ENCODE measurements at places on chromosomes 6 and 20.

DNA sequence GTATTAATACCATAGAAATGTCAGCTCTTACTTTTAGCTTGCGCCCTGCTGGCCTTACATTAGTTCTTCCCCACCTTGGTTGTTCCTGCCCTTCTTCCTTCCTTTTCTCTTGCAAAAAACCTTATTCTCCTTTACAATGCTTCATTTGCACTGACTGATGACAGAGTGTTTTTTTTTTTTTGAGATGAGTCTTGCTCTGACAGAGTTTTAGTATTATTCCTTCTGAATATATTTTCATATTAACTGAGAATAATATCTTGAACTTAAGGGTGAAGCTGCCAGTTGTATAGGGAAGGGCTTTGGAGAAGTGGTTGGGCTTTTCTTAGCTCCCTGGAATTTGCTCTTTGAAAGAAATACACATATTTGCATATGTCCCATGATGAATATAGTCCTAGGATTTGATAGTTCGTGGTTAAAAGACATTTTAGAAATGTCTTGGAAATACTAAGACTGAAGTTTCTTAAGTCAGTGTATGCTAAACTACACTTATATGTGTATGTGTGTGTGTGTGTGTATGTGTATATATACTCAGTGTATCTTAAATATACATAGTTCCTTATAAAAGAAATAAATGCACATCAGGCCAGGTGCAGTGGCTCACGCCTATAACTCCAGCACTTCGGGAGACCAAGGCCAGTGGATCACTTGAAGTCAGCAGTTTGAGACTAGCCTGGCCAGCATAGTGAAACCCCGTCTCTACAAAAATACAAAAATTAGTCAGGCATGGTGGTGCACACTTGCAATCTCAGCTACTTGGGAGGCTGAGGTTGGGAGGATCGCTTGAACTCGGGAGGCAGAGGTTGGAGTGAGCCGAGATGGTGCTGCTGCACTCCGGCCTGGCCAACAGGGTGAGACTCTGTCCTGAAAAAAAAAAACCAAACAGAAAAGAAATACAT, 216.1 kb upstream of the MYLIP start:
- no peak for DNase-seq

GRCh38 chr20:1819311-1820137, 75.7 kb upstream of the SIRPA start:
- no peak for DNase-seq

DNA sequence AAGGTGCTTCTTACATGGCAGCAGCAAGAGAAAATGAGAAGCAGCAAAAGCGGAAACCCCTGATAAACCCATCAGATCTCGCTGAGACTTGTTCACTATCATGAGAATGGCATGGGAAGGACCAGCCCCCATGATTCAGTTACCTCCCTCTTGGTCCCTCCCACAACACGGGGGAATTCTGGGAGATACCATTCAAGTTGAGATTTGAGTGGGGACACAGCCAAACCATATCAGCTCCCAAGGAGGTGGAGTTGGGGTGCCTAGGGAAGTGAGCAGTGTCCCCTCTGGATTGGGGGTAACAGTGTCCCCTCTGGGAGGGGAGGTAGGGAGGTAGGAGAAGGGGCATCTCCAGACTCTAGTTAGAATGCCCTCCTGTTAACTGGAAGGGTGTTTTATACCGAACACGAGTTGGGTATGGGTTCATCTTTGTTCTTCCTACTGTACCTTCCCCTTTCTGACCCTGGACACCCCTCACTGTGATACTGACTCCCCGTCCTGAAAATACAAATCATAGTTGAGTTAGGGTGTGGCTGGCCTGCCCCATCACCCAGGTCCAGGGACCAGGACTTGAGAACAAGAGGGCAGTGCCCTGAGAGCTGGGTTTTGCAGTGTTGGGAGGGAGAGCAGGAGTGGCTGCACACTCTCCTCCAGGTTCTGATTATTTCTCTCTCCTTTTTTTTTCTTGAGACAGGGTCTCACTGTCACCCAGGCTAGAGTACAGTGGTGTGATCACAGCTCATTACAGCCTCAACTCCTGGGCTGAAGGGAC, 62.0 kb downstream of the EFCAB8 start:
- no peak for DNase-seq

GRCh38 chr6:152637296-152638047, at the start of gene SYNE1:
Gene SYNE1, minus strand, starts transcription at chr6:152637362. Its CDS starts 9,031 bp downstream, at chr6:152628331.
- no peak for DNase-seq

GRCh38 chr20:23356203-23356602, 5.6 kb downstream of the NXT1 start:
- no peak for DNase-seq

DNA sequence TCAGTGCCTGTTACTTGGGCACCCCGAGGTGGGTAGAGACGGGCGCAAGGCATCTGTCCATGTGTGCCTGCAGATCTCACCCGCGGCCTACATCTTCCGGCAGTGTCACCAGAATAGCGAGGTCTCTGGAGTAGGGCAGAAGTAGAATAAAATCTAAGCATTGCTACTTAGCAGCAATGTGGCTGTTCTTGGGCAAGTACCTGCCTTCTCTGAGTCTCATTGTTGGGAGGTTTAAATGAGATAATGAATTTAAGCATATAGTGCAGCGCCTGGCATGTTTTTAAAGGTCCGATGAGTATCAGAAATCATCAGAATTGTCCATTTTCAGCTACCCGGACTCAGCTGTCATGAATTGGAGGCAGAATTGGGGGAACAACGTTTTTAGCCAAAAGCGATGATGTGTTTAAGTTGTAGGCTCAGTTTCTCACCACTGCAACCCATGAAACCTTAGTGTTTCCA, 800 bp downstream of the ABCC10 start:
- no peak for DNase-seq

GRCh38 chr20:48019496-48019895, 234.2 kb upstream of the SULF2 start:
- DNase-seq = no peak

- no peak for DNase-seq
These were observed 970.9 kb downstream of the TBC1D32 start for GRCh38 chr6:120363429-120363828.

GRCh38 chr6:13811627-13812358, 2.6 kb downstream of the MCUR1 start:
- DNase-seq = no peak

DNA sequence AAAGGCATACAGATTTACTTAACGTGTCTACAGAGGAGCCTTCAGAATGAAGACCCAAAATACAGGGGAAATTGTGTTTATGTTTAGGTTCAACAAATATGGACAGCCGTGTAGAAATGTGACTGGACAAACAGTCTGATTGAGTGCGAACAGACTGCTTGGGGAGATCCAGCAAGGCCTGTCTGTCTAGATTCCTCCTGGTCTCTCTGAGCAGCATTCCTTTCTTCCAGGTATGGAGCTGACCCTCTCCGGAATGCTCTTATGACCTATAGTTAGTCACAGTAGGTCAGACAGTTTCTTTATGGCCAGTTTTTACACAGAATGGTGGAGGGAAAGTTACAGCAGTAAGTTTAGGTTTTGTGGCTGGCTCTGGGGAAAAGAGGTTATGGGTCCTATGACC, 9.0 kb downstream of the RIN2 start:
- no peak for DNase-seq

DNA sequence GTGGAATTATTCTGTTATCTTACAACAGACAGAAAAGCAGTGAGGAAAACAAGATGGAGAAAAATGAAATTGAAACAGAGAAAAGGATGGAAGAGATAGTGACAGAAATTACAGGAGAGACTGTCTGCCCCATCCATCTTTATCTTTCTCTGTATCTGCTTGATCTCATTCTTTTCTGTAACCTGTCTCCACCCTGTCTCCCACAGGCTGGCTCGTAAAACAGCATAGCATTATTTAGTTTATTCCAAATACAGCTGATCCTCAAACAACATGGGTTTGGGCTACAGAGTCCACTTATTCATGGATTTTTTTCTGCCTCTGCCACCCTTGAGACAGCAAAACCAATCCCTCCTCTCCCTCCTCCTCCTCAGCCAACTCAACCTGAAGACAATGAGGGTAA, 482.3 kb upstream of the JARID2 start:
- no peak for DNase-seq

- no peak for DNase-seq
These were observed 93.6 kb downstream of the KHDC1L start for GRCh38 chr6:73131706-73132105.

GRCh38 chr20:9467995-9468394, 46.4 kb upstream of the LAMP5 start:
- no peak for DNase-seq

- no peak for DNase-seq
These were observed 116.1 kb upstream of the INSM1 start for GRCh38 chr20:20251836-20252235.

DNA sequence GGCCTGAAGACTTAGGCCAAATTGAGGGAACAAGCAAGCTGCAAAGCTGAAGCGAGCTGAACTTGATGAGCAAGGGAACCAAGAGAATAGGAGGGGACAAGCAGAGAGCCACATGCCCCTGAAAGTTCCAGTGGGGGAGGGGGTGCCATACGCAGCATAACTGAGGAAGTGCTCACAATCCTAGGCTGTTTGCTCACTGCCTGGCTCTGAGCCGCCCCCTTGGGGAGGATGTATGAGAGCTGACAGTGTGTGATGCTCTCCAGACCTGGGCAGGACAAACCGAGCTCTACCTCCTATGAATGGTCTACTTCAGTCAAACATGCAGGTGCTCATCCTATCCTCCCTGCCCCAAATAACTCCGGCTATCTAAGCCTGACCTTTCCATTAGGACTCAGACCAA, 52.1 kb downstream of the FAXC start:
- no peak for DNase-seq

GRCh38 chr20:23050076-23050838, 785 bp upstream of the THBD start:
- no peak for DNase-seq

GRCh38 chr6:133418108-133418507, 177.0 kb downstream of the EYA4 start:
- DNase-seq = no peak

DNA sequence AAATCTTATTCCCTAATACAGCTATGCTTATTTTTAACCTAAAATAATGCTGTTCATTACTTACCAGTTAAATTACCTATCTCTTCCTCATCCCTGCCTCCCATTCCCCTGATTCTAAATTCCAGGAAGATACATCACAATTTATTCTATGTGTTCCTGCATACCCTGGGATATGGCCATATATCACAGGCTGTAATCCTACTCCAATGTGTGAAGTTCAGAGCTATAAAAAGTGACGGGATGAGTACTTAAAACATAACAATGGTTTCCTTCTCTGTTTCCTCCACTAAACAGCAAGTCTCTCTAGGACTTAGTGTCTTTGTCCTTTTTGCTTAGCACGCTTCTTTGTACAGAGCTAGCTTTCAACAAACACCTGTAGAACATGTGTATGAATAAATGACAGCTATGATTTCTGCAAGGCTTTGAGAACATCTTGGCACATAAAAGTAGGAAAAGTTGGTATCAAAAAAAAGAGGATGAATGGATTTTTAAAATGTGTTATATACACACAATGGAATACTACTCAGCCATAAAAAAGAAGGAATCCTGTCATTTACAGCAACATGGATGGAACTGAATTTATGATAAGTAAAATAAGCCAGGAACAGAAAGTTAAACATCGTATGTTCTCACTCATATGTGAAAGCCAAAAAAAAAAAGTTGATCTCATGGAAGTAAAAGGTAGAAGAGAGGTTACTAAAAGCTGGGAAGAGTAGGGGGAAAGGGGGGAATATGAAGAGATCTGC, 45.8 kb downstream of the SESN1 start:
- DNase-seq = no peak

GRCh38 chr20:1964659-1965405, 29.0 kb downstream of the PDYN start:
- DNase-seq = no peak

DNA sequence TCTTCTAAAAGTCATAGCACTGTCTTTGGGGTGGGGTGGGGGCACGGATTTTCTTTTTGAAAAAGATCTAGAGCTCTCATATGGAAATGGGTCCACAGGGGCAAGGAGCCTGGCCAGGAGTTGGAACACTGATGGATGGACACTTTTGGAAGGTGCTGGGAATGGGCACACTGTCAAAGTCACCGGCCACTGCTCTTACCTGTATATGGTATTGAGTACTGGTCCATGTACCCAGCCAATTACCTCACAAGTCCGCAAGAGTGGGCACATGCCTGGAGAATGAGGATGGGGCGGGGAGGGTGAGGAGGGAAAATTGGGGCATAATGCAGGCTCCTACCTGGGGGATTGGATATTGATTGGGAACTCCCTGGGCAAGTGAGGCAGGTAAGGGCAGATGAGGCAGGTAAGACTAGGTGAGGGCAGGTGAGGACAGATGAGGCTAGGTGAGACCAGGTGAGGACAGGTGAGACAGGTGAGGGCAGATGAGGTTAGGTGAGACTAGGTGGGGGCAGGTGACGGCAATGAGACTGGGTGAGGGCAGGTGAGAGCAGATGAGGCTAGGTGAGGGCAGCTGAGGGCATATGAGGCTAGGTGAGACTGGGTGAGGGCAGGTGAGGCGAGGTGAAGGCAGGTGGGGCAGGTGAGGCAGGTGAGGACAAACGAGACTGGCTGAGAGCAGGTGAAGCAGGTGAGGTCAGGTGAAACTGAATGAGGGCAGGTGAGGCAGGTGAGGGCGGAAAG, 167.9 kb downstream of the NRN1 start:
- no peak for DNase-seq

- no peak for DNase-seq
These were observed 144.5 kb upstream of the ID4 start for GRCh38 chr6:19692506-19693298.

DNA sequence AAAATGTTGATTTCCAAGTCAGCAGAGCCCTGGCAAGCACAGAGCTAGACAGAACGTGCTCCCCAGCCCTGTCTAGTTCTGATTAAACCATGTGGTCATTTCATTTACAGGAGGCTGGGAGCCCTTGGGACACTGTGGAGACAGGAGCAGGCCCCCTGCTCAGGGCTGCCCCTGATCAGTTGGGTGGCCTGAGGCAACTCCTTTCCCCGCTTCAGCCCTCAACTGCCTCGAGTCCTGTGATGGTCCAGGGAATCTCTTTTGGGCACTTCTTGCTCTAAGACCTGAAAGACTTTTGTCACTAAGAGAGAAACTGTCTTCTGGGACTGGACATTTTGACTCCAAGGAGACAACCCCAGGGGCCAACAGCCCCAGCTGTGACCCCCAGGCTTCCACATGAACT, 13.5 kb downstream of the DYNLRB1 start:
- DNase-seq = no peak

DNA sequence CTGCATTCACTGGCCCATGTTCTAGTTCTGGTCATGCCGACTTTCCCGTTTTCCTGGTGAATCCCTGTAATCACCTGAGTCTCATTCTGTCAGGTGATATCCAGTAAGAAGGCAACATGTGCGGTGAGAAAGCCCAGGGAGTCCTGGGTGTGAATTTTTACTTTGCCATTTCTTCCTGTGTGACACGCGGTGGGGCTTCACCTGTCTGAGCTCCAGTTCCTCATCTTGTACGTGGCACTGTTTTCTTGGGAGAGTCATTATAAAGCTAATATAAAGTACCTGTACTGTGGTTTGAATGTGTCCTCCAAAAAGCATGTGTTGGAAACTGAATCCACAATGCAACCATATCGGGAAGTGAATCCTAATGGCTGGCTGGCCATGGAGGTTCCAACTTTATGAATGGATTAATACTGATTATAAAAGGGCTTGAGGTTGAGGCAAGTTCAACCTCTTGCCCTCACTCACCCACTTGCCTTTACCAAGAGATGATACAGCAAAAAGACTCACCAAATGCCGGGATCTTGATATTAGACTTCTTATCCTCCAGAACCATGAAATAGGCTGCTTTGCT, 5.1 kb downstream of the HLA-E start:
- no peak for DNase-seq

- no peak for DNase-seq
These were observed 157.2 kb downstream of the PTPRT start for GRCh38 chr20:43032459-43032858.

All from caudate nucleus (tissue), 63 donors.